Cerebellum (tissue), 4 donors: ENCODE measurements at places on chromosomes 6 and 20.

DNA sequence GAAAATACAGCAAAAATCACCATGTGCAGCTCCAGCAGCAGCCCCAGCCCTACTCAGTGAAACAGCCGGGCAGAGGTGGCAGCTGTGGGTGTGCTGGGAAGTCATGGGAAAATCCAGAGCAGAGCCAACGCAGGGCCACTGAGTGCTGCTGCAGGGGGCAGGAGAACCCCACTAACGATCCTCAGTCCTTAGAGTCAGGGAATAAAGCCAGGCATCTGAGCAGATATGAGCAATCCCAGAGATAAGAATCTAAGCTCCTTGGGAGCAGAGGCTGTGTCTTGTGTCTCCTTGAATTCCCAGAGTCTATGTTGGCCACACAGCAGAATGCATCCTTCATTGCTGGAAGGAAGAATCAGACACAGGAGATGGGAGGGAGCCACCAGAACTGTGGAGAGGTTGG lies 493.1 kb upstream of the MAP3K7 start:
- DNase-seq = no peak

GRCh38 chr6:158939255-158940159 lies 60.5 kb downstream of the RSPH3 start:
- DNase-seq = no peak

- DNase-seq = peak; percentile 45
Observed at GRCh38 chr6:5214570-5215052, 46.1 kb downstream of the LYRM4 start.

- peak; percentile 11 for DNase-seq
Observed at GRCh38 chr6:45419571-45420082, 41.9 kb upstream of the SUPT3H start.

DNA sequence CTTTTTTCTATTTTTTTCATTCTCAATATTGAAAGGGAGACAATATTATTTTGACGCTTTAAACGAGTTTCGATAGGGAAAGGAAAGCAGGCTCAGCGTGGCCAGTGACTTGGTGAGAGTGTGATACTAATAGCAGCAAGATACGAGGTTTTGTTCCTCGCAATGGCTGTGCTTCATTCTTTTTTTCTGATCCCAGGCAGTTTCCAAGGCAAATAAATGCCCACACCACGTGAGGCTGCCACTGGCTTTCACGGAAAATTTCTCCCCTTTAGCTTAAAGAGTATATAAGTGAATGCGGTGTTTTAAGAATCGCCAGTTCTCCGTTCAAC lies 196.4 kb upstream of the ZNF184 start:
- no peak for DNase-seq

GRCh38 chr20:9615118-9615517 lies 100.7 kb downstream of the LAMP5 start:
- DNase-seq = no peak

GRCh38 chr6:38033442-38033982 lies 214.0 kb downstream of the ZFAND3 start:
- peak; percentile 17 for DNase-seq

DNA sequence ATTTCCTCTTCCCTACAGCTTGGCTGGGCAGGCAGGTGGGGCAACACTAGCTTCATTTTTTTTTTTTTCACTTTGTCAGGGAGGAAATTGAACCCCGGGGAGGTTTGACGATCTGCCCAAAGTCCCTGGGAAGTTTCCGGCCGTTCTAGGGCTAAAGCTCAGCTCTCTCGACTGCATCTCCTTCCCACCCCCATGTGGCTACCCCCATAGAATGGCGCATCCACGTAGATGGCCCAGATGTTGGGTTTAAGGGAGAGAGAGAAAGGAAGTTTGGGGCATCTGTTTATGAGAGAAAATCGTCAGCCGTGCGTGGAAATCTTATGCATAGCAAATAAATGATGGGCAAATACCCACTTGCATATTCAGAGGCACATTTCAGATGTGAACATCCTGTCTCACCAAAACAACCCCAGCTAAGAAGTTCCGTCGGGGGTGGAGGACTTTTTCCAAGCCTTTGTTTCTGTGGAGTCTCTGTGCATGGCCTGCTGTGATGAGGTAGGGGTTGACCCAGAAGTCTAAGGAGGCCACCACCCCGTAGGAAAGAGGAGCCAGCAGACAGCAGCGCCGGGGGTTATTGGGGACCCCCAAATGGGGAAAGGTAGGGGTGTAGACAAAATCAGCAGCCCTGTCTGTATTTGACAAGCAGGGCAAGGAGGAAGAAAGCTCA lies 40.5 kb upstream of the ZNF831 start:
- DNase-seq = no peak
